ENCODE measurements at places on chromosomes 4 and X. TPM values are rescaled to one million over a fixed set of nuclear protein-coding genes. Genes with fewer than 3 reads are reported as not detected.

The GUF1 gene
- 5.8 TPM for polyA plus RNA-seq

The RBM47 gene
- 15.5 TPM for polyA plus RNA-seq

The RHOXF2B gene
- polyA plus RNA-seq, result not detected

The GATA1 gene
- polyA plus RNA-seq, result not detected

The COL25A1 gene
- 2.1 TPM for polyA plus RNA-seq

The BEX1 gene
- polyA plus RNA-seq, result 1.00 TPM

The FREM3 gene
- polyA plus RNA-seq, result 0.11 TPM

The NAA11 gene
- polyA plus RNA-seq, result not detected

The DGAT2L6 gene
- not detected for polyA plus RNA-seq

Data from adipose tissue (tissue), 3 donors.